HEK293T (cell line): ENCODE measurements at places on chromosomes 3 and 15.

GRCh38 chr15:65792138-65792987 is at the start of gene DENND4A:
DENND4A (minus strand) TSS chr15:65792293; CDS start chr15:65756450, 35,843 bp downstream.
- DNase-seq = peak; percentile 89

DNA sequence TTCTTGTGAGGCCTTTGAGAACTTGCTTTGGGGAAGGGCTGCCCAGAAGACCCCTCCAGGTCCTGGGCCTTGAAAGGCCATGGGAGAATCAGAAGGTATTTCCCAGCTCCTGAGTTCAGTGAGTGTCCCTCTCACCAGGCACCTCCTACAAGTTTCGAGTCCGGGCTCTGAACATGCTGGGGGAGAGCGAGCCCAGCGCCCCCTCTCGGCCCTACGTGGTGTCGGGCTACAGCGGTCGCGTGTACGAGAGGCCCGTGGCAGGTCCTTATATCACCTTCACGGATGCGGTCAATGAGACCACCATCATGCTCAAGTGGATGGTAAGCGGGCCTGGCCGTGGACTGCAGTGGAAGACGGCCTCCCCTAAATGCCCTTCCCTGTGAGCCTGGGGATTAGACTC is 68.3 kb downstream of the BOC start:
- DNase-seq = no peak

DNA sequence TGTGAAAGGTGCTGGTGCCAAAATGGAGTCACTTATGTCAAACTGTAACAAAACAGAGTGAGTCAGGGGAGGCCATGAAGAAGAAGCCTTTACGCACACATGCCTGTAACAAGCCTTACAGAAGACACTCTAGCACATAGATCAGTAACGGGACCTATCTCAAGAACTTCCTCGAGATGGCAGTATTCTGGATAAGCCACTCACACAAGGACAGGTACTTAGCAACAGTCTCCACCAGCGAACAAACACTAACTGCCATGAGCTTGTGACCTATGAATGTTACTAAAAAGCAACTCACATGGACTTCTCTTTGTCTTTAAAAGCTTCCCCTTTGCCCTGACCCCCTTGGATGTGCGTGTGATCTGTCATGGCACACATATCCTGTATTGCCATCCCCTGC is 235.1 kb downstream of the CD47 start:
- peak; percentile 55 for DNase-seq

DNA sequence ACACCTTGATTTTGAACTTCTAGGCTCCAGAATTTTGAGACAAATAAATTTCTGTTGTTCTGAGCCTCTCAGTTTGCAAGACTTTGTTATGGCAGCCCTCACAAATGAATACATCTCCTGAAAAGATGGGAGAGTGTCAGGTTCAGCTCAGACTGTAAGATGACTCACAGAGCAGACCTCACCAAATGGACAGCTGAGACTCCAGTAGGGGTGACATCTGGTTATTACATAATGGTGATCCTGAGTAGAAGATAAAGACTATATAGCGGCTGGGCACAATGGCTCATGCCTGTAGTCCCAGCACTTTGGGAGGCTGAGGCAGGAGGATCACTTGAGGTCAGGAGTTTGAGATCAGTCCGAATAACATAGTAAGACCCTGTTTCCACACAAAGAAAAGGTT is 26.2 kb upstream of the MTMR14 start:
- DNase-seq = no peak

GRCh38 chr15:62208884-62209283 is 43.8 kb upstream of the C2CD4B start:
- no peak for DNase-seq

DNA sequence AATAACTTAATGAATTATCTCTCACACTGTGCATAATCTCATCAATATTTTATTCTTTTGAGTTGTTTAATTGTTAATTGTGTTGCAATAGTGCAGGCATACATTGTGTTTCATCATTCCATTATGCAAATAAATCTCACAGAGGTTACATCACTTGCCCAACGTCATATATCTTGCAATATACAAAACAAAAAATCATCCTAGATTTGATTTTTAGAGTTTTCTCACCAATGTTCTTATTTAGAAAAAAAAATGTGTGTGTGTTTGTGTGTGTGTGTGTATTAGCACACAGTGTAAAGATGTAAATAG is 662.5 kb upstream of the GBE1 start:
- no peak for DNase-seq

GRCh38 chr3:107217172-107217571 is 160.1 kb upstream of the CCDC54 start:
- DNase-seq = no peak

DNA sequence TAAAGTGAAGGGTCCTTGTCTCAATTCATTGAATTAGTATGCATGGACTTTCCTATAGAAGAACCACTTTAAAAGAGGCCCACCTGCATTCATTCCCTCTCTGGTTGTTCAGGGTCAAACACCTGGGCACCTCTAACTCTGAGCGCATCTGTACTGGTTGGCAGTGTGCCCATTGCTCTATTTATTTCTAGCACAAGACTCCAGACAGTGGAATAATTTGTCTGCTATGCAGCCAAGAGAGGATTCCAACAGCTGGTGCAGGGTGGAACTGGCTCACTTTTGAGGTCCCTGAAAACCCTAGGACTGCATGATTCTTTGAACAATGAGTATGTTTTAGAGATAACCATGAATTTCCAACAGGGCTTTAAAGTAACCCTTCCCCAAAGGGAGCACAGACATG is 57.9 kb downstream of the CCDC33 start:
- DNase-seq = no peak

DNA sequence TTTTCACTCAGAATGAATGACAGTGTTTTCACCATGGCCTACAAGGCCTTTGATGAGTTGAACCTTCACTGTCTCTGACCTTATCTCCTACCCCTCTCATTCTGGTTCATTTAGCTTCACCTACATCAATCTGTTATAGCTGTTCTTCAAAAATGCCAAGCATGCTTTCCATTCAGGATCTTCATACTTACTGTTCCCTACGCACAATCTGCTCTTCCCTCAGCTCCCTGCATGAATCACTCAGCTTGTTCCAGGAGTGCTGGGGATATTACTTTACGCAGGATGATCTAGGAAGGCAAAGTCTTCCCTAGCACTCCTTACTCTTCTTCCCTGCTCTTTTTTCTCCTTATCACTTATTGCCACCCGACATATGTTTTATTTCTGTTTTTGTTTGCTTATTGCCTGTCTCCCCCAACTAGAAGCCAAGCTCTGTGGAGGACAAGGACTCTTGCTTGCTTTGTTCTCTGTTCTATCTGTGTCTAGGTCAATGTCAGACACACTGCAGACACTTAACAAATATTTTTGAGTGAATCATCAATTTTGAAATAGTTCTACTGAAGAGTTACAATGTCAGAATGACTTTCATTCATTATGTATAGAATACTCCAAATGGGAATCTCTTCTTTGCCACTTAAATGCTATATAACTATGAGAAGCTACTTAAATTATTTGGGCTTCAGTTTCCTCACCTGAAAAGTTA is 238.3 kb upstream of the FEZF2 start:
- DNase-seq = no peak

GRCh38 chr15:79025201-79025600 is 65.4 kb downstream of the RASGRF1 start:
- DNase-seq = no peak

- no peak for DNase-seq
Observed at GRCh38 chr3:60669636-60670035, 581.6 kb downstream of the FHIT start.

- no peak for DNase-seq
Observed at GRCh38 chr3:153456833-153457545, 295.0 kb downstream of the RAP2B start.

- DNase-seq = no peak
Observed at GRCh38 chr3:178507507-178508442, 28.5 kb upstream of the KCNMB2 start.

DNA sequence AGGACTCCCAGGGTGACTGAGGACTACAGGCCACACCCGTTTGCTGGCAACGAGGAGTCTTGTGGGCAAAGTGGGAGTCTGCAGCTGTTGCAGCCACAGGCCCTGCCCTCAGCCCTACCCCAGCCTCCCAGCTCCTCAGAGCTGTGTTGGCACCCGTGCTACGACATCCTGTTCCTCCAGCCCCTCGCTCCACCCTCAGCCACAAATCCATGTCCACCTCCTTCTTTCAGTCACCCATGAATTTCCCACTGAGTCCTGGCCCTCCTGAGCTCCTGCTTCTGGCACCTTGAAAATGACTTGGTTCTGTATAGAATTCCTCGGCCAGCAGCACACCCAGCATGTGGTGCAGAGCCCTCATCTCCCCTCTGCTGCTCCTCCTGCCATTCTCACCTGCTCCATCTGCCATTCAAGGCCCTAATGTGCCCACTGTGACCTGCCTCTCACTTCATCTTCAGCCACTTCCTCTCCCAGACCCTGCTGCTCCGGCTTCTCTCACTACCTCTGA is 20.9 kb upstream of the VILL start:
- no peak for DNase-seq

DNA sequence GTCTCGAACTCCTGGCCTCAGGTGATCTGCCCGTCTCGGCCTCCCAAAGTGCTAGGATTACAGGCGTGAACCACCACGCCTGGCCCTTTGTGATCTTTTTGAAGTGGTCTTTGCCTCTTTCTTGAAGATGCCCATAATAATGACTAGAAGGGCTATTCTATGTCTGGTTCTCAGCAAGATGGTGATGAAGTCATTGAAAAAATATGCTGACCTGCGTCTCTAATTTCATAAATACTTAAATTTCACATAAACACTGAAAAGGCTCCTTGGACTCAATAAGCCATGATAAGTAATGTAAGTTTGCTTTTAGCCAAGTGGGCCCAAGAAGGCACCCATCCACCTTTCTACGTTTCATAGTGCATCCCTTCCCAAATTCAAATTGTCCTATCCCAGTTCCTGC is 775 bp upstream of the MAPK6 start:
- DNase-seq = no peak

DNA sequence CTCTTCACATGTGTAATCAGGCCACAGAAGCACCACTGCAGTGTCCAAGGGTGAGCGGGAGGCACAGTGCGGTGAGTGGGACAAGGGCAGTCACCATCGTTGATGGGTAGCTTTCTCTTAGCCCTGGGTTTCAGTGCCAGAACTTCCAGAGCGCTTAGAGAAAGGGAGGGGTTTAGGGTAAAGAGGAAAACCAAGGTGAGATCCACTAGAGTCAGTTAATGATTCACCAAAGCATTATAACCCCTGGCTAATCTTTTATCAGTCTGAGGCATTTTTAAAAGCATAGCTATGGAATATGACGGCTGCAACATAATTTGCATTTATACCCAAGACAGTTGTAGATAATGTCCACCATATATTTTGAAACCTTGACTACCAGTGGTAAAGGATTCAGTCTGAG is 94.8 kb downstream of the SHQ1 start:
- DNase-seq = no peak

DNA sequence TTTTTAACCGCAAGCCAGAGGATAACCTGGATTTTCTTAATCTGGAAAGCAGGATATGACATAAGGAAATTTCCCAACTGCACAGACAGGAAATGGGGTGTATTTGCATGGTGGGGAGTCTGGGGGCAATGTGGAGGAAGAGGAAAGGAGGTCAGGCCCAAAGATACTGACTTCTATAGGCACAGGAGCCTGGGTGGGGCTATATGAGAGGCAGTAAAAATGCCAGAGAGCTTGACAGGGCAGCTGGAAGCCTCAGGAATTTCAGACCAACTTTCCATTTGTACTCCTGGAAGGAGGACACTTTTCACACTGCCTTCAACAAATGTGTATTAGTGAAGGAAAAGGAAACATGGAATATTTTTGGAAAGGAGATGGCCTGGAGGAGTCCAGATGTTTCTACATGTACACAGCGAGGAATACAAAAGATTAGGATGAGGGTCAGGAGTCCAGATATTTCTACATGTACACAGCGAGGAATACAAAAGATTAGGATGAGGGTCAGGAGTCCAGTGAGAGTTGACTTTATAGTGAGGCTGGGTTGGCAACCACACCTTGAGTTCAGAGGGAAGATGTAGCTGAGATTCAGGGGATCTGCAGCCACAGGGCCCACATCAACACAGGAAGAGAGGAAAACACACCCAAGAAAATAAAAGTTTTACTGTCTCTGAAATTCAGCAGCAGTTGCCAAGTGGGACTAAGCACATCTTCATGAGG is 111.9 kb upstream of the PTPRG start:
- DNase-seq = no peak

- DNase-seq = no peak
Observed at GRCh38 chr15:99717161-99718009, 15.9 kb downstream of the LYSMD4 start.
